ENCODE measurements at places on chromosomes 16 and 17. TPM values are rescaled to one million over a fixed set of nuclear protein-coding genes. Genes with fewer than 3 reads are reported as not detected.

DHRS13 gene
- 5.2 TPM for total RNA-seq

HSD3B7 gene
- total RNA-seq = 69.7 TPM

MT4 gene
- not detected for total RNA-seq

AGRP gene
- total RNA-seq = not detected

PIMREG gene
- total RNA-seq = 20.7 TPM

TNP2 gene
- total RNA-seq = not detected

ACAP1 gene
- 4.4 TPM for total RNA-seq

PTGES3L gene
- total RNA-seq = not detected

TP53TG3 gene
- not detected for total RNA-seq

CACNA1H gene
- total RNA-seq = 0.11 TPM

BRD7 gene
- total RNA-seq = 34.5 TPM

CD7 gene
- not detected for total RNA-seq

ITGAX gene
- not detected for total RNA-seq

HOXB1 gene
- not detected for total RNA-seq

CFAP52 gene
- total RNA-seq = not detected

PIRT gene
- total RNA-seq = not detected

RCVRN gene
- not detected for total RNA-seq

CACNG1 gene
- not detected for total RNA-seq

Data from GM23248 (cell line).